Stimulated activated CD4-positive, alpha-beta T cell treated with anti-CD3 and anti-CD28 coated beads, Interleukin-2, amount 100 ng/mL, for 24 hours (primary cell): ENCODE measurements at places on chromosomes 2 and 18.

DNA sequence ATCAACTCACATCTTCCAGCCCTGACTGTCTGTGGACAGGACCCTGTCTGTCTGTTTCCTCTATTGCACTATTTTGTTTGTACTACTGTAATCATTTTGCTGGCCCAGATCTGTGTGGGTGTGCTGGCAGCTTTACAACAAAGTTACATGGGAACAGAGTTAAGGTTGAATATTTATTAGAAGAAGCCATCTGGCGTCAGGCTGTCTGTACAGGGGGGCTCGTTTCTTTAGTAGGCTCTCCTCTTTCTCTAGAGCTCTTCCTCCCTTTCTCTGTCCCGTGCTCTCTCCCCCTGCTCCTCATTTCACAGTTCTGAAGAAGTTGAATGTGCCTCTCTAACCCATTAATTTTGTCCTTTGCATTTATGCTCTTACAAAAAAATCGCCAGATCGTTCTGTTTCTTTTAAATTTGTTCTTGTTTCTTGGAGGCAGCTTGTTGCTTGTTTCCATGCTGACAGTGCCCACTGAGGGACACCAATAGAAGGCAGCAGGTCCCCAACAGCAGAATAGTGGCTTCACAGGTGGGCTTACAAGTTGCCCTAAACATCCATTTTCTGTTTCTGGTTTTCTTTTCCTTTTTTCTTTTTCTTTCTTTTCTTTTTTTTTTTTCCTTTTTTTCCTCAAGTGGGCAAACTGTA is 315.2 kb upstream of the ZEB2 start:
- DNase-seq = no peak

- DNase-seq = no peak
Observed at GRCh38 chr18:9008709-9009635, 93.5 kb upstream of the NDUFV2 start.

- no peak for DNase-seq
Observed at GRCh38 chr2:46825939-46826568, 89.6 kb downstream of the MCFD2 start.

- DNase-seq = no peak
Observed at GRCh38 chr18:4765401-4765800, 310.3 kb upstream of the DLGAP1 start.

DNA sequence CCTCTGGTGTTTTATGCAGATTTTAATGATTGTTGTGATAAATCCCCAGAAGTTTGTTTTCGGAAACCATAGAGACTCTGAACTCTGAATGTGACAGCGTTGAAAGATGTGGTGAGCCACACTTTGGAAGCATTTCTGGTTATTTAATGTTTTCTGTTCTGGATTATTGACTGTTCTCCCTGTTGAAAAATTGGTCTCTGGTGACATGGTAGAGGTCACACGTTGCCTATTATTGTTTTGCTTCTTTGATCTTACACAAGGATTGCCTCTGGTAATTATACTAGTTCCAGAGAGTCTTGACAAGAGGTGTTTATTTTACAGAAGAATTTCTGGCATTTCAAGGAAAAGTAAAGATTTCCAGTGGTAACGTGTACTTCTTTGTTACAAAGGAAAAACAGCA is 127.1 kb downstream of the GREB1L start:
- DNase-seq = no peak

DNA sequence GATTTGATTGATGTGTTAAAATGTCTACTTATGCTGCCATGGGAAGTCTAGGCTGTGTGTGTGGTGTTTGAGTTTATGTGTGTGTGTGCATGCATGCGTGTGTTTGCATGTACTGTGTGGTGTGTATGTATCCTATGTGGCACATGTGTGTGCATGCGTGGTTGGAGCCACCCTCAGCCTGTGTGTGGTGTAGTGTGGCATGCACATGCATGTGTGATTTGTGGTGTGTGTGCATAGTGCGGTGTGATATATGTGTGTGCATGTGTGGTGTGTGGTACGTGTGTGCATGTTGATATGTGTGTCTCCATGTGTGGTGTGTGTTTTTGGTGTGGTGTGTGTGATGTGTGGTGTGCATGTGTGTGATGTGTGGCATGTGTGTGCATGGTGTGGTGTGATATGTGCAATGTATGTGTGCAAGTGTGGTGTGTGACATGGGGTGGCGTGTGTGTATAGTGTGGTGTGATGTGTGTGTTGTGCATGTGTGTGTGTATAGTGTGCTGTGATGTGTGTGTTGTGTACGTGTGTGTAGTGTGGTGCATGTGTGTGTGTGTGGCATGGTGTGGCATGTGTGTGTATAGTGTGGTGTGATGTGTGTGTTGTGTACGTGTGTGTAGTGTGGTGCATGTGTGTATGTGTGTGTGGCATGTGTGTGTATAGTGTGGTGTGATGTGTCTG is 66.6 kb upstream of the HDAC4 start:
- DNase-seq = no peak

DNA sequence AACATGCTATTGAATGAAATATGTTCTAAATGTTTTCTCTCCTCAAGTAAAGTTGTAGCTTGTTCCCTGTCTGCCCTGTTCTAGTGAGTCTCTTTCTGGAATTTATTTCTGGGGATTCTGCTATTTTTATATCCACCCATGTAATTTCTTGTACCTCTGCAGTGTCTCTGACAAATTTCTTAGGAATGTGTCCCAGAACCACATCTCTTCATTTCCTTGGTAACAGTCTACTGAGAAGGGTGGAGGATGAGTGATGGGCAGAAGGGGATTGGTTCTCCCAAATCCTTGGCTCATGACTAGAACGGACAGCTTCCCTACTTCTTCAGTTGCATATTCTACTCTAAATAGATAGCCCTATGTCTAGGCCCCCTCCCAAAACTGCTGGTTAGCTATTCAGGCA is 490.6 kb upstream of the LINC00305 start:
- DNase-seq = no peak

DNA sequence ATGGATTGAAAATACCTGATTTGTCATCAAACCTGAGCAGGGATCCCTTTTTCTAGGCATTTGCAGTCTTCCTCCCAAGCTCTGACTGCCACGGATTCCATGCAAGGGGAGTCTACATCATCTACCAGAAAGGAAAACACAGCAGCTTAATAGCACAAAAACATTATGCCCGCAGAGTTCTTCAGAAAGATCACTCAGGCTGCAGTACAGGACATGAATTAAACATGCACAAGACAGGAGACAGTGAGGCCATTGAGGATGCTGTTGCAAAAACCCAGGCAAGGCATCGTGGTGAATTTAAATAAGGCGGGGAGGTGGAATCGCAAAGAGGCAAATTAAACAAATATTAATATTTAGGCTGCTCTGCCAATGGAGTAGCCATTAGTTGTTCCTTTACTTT is 88.5 kb downstream of the MRPS9 start:
- DNase-seq = no peak

- DNase-seq = no peak
Observed at GRCh38 chr18:24987303-24988252, 364.4 kb downstream of the ZNF521 start.

DNA sequence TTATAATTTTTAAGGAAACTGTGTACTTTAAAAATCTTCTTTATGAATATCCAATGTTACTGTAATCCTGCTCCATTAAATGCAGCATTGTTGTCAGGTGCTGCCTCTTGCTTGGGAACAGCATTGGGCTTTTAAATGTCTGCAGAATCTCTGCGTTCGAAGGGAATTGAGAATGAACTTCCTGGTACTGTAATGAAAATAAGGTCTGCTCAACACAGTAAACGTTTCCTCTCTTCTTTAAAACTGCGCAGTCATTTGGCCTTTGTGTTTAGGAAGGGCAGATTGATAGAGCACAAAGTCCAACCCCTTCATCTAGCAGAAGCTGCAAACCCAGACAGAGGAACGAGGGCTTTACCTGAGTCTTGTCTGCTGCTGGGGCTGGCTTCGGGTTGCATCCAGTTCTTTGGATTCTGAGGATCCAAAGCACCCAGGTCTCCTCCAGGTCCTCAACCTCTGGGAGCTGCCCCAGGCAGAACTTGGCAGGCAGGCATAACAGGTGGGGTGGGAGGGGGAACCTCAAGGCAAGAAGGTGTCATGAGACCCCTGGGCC is 104.5 kb downstream of the UGGT1 start:
- no peak for DNase-seq

- peak; percentile 69 for DNase-seq
Observed at GRCh38 chr2:117835990-117836760, 21.7 kb downstream of the DDX18 start.

DNA sequence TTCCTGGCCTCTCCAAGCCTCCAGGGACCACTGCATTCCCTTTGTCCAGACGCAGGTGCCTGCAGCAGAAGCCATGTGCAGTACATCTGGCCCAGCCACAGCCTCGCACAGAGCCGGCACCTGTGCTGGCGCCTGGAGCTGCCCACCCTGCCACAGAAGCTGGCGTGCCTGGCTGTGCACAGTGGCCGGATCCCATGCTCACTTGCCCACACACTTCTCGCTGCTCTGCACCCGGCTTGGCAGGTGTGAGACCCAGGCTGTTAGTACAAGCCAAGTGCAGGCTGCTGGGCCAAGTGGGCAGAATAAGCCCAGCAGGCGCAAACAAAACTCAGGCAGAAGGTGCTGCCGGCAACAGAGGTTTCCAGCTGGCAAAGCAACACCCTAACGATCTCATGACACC is 124.5 kb upstream of the CCDC150 start:
- DNase-seq = no peak

GRCh38 chr2:69731147-69731970 is 10.6 kb upstream of the ANXA4 start:
- DNase-seq = no peak

DNA sequence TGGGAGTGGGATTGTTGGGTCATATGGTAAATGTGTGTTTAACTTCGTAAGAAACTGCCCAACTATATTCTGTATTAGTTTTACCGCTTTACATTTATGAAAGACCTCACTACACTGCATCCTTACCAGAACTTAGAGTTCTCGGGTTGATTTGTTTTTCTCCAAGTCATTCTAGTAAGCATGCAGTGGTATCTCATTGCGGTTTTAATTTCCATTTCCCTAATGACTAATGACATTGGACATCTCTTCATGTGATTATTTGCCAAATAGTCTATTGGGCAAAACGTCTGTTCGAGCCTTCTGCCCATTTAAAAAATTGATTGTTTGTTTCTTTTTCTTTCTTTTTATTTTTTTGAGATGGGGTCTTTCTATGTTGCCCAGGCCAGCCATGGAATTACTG is 6.8 kb downstream of the FBLN7 start:
- no peak for DNase-seq

DNA sequence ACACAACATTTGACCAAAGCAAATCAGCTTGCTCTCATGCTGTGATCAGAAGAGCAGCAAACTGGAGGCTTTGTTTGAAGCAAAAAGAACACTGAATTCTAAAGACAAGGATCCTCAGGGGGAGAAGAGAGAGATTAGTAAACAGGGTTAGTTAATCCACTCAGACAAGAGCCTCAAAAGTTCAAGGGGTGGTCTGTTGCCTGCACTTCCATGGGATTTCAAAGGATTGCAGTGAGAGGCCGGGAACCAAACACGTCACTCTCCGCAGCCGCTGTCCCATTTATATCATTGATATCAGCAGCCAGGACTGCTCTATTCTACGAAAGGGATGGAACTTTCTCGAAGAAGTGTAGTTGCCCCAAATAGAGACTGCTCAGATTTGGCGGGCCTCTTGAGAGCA is 97.8 kb upstream of the SP3 start:
- no peak for DNase-seq

- no peak for DNase-seq
Observed at GRCh38 chr2:2026252-2026831, 282.0 kb upstream of the PXDN start.

- no peak for DNase-seq
Observed at GRCh38 chr2:108364676-108365297, 13.0 kb upstream of the SULT1C4 start.

GRCh38 chr2:98518101-98518500 is 73.4 kb downstream of the INPP4A start:
- peak; percentile 52 for DNase-seq

- DNase-seq = no peak
Observed at GRCh38 chr2:238787501-238787900, 60.4 kb upstream of the TWIST2 start.

GRCh38 chr18:3688690-3689089 is 238.7 kb downstream of the TGIF1 start:
- DNase-seq = no peak

DNA sequence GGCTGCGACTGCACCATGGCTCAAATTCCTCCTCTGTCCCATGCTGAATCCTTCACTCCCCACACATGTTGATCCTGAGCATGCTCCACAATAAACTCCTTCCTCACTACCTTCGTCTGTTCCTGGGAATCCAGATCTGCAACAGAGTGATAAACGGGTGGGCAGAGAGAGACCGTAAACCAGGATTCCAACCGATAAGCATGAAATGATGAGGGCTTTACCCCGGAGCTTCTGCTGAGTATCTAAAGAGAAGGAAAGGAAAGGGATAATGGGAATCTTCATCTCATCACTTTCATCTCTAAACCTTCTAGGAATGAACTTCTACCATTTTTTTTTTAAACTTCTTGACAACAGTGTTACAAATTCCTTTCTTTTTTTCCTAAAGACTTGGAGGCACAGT is 329.3 kb upstream of the TNP1 start:
- DNase-seq = no peak

DNA sequence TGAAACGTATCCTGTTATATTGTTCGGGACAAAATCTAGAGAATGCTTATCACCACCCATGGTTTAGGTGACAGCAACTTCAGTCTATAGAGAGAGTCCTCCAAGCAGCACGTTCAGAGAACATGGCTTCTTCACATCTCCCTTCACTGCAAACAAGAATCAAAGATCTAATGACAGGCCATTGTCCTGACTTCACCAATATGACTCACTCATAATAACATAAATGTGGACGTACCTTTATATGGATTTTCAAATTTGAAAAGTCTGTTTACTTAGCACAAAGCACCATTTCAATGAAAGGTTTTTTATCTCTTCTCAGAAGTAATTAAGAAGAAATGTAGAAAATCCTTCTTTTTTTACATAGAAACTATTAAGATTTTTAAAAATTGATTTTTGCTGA is 46.7 kb downstream of the KLF7 start:
- DNase-seq = no peak

GRCh38 chr2:46847185-46847710 is 68.4 kb downstream of the MCFD2 start:
- DNase-seq = no peak

GRCh38 chr18:26215247-26215970 is 10.8 kb upstream of the TAF4B start:
- DNase-seq = peak; percentile 42

- no peak for DNase-seq
Observed at GRCh38 chr18:55121397-55122170, 162.3 kb upstream of the CCDC68 start.

DNA sequence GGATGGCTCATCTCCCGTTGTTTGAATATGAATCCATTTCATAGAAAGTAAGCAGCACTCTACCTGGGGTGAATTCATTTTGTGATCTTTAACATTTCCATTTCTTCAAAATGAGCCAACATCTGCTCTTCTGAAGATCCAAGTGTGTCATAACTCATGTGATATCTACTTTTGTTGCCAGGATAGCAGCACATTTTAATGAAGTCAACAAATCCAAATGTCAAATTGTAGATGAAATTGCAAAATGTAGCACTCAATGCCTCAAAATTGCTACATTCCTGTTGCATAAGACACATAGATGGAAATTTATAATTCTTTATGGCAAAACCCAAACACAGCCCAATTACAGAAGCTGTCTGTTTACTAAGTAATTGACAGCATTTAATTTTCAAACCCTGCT is 360.7 kb downstream of the TMX3 start:
- no peak for DNase-seq
